ENCODE measurements at places on chromosomes 11 and 22.

DNA sequence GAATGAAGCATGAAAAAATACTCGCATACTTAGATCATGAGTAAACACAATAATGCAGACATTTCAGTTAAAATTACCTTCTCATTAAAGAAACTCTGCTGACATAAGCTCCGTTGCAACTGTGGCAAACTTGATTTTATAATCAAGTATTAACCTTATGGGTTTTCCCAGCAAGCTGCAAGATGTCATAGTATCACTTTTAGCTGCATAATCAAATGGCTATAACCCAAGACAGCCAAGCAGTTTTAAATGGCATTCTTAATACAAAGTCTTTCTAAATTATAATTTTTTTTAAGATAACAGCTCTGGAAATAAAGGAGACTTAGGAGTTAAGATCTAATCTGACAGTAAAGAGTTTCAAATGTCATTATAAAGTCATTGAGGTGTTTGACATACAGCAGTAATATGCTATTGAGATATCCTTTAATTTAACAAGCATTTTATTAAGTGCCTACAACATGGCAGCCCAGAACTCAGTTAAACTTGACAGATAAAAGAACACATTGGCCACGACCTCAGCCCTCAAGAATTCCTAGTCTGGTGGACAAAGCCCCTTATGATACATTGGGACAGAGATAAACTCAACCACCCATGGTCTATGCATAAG, 163.1 kb upstream of the FAT3 start:
- DNase-seq = no peak

DNA sequence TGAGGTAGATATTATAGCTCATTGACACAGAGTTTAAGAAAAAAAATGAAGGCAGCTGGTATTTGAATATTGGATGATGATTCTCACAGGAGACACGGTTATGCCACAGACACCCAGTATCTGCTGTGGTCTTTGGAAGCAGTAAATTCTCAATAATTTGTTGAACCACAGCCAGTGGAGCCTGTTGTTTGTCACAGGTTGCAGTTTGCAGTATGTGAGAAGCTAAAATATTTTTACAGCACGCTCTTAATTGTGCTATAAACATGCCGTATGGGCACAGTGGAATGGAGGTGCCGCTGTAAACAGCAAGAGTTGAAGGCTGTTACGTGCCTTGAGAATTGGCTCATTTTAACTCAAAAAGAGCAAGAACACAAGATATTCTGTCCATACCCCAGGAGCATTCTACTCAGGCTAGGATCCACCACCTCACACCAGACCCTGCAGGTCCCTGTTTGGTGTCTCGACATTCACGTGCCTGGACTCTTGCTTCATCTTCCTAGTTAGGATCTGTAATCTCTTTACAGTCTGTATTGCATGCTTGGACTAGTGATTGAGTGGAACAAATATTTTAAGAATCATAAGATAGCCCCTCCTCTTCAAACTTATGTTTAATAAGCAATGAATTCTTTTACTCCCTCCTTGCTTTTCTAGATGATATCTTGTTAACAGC, 94.7 kb upstream of the GAL start:
- no peak for DNase-seq

DNA sequence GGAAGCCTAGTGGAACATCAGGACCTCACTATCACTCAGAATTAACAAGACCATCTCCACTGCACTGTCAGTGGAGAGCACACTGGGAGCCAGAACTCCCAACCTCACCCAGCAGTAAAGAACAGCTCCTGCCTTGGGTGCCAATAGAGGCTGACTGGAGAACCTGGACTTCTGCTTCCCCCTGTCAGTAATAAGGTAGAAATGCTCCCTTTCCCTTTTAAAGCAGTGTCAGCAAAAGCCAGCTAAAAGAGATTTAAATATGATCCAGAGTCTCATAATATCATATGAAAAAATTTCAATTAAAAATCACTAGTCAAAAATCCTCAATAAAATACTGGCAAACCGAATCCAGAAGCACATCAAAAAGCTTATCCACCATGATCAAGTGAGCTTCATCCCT, 82.8 kb downstream of the SPATA19 start:
- DNase-seq = no peak

GRCh38 chr11:57562596-57562995, 4.9 kb downstream of the UBE2L6 start:
- DNase-seq = no peak

All from right kidney (tissue), 9 donors.